ENCODE measurements at places on chromosomes 16 and 17.

DNA sequence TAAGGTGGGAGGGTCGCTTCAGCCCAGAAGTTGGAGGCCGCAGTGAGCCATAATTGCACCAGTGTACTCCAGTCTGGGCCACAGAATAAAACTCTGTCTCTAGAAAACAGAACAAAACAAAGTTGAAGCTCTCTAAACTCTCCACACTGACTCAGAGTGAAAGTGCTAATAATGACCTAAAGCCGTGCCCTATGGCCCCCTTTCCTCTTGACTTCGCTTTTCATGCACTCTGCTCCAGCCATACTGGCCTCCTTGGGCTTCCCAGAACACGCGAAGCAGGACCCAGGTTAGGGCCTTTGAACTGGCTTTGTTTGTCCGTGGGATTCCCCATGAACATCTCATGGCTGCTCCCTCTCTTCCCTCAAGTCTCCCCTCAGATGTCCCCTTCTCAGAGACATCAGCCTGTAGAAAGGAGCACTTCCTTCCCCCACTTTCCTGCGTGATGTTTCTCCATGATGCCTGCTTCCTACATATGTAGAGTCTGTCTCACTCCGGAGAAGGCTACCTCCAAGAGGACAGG lies 18.6 kb upstream of the SPN start:
- no peak for DNase-seq

DNA sequence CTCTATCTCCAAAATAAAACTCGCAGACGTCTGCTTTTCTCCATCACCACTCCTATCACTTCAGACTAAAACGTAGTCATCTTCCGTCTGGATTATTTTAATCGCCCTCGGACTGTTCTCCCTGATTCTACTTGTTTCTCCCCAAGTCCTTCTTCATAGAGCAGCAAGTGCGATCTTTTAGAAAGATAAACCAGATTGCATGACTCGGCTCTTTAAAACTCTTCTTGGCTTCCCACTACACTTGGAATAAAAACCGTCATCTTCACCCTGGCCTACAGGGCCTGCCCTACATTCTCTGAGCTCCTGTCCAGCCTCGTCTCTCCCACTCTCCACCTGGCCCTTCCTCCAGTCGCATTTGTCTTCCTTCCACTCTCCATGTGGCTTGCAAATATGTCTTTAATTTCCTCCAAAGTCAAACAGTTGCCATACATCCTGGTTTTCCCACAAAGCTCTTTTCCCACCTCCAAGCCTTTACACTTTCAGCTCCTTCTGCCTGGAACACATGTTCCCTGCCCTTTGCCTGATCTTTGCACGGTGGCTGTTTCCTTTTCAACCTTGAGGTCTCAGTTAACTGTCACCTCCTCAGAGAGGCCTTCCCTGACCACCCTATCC lies 70.5 kb upstream of the DHX40 start:
- no peak for DNase-seq

DNA sequence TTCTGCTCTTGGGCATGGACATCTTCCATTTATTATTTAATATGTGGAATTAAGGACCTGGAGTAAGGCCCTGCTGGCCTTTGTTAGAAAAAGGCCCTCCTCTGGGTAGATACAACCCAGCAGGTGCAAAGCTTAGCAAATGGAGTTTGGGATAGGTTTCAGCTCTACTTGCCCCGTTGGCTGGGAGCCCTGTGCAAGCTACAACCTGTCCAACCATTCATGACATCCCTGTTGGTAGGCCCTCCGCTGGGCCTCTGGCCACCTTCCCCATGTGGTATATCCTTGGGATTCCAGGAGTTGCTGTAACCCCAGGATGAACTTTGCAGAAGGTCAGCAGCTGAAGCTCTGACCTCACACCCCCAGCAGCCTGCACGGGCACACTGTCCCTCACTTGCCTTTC lies 6.4 kb downstream of the NGFR start:
- DNase-seq, result no peak

GRCh38 chr17:61411261-61412142 lies 11.9 kb downstream of the TBX2 start:
- no peak for DNase-seq

- DNase-seq, result no peak
These were observed 19.9 kb upstream of the RSL1D1 start for GRCh38 chr16:11871193-11871592.

GRCh38 chr16:25087761-25088160 lies 23.8 kb upstream of the LCMT1 start:
- DNase-seq, result no peak

GRCh38 chr17:81252987-81253329 lies 13.8 kb downstream of the NDUFAF8 start:
- no peak for DNase-seq

DNA sequence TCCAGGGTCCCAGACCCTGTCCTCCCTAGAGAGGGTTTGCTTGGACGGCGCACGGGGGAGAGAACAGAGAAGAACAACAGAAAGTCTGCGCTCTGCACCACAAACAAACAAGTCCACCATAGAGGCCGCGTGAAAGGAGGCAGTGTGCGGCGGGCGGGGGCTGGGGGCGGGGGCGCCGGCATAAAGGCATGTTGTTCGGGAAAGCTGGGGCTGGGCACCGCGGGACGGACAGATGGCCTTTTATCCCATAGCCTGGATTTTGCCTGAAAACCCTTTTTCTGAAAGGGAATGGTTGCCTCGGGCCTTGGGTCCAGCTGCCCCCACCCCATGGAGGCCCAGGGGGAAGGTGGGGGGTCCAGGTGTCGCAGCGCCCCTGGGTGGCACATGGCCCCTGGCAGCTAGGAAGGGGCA lies 26.0 kb downstream of the FA2H start:
- no peak for DNase-seq
